ENCODE measurements at places on chromosomes 11 and 22. TPM values are rescaled to one million over a fixed set of nuclear protein-coding genes. Genes with fewer than 3 reads are reported as not detected.

Gene TYR
- not detected for total RNA-seq

Gene CCDC134
- total RNA-seq, result 12.1 TPM

Gene BDNF
- 3.6 TPM for total RNA-seq

Gene XRCC6
- 170 TPM for total RNA-seq

Gene GSC2
- total RNA-seq, result not detected

Gene PKP3
- total RNA-seq, result 86.3 TPM

Gene TSSK2
- total RNA-seq, result not detected

Gene IGLL1
- not detected for total RNA-seq

Gene CREB3L1
- 26.6 TPM for total RNA-seq

Gene TREH
- 0.17 TPM for total RNA-seq

Gene OR56A3
- total RNA-seq, result not detected

Gene RIMBP3C
- total RNA-seq, result not detected

DNA sequence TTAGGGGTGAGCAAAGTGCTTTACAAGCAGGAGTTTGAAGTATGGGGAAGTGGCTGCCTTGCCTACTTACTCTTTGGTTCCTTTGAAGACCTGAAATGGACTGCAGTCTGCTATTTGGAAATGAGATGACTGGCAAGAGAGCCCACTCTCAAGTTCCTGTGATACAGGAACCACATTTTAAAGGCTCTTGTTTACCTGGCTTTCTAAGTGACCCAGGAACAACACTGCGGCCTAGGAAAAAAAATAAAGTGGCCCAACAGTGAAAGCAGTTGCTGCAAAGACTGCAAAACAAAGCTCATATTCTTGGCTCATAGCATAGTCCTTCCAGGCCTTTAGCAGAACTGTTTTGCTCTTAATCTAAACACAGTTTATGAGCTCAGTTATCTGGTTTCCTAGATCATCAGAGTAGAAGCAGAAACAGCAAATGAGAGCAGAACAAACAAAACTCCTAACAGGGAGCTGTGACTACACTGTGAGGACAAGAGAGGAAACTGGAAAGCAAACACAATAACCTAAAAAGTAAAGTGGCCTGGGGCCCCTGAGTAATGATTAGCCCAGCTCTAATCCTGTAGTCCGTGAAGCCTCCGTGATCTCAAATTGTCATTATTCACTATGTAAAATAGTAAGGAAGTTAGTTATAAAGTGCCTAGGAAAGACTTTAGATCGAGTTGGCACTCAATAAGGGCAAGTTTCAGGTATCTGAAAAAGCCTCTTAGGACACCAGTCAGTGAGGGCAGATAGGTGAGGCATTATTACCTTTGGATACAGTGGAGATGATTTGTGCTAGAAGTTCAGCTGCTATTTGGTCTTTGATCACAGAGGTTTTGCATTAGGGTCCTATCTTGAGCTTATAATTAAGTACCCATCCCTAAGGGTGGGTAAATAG lies 11.5 kb downstream of the CCDC117 start:
- H3K36me3 ChIP-seq, result peaks cover 43% of the 10 kb centered on the region
- DNase-seq, result peak; percentile 59
- no peak overlapping the region for H3K4me3 ChIP-seq
- H3K27ac ChIP-seq, result peak overlapping the region; percentile 80

DNA sequence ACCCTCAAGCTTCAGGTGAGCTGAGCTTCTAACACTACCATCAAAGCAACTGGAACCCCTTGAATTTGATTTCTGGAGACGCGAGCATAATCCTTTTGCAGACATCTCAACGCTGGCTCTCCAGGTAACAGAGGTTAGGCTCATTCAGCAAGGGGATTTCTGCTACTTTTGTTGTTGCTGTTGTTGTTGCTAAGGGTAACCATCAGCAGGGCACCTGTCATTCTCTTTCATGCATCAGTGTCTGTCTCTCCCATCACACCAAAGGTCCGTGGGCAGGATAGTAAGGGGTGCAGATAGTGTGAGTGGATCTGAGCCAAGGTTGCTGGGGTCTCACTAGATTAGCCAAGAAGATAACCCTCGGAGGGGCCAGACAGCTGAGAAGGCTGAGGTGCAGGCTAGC lies 90.3 kb downstream of the TP53I11 start:
- no peak overlapping the region for H3K27ac ChIP-seq
- no peaks in the 10 kb centered on the region for H3K27me3 ChIP-seq
- H3K4me3 ChIP-seq, result no peak overlapping the region
- no peak for DNase-seq
- no peaks in the 10 kb centered on the region for H3K36me3 ChIP-seq
- peaks cover 14% of the 10 kb centered on the region for H3K4me1 ChIP-seq

GRCh38 chr22:29071261-29072045 lies 1.4 kb upstream of the KREMEN1 start:
- peaks cover 17% of the 10 kb centered on the region for H3K4me1 ChIP-seq
- no peaks in the 10 kb centered on the region for H3K36me3 ChIP-seq
- no peaks in the 10 kb centered on the region for H3K27me3 ChIP-seq
- peak; percentile 93 for DNase-seq
- no peak overlapping the region for H3K27ac ChIP-seq

DNA sequence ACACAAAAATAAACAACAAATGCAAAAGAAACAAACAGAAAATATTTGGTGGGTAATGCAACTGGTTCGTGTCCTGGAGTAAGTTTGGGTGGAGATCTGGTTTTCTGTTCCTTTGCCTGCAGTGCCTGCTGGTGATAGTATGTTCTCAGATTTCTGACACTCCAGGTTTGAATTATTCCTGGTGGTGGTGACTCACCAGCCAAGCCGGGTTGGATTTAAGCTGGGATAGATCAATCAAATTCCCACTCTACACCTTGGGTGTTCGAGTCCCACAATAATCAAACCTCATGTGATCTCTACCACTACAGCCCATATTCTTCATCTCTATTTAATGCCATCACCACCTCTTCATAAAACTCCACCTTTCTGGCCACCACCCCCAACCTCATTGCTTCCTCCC lies 421.8 kb downstream of the NTM start:
- DNase-seq, result no peak
- no peaks in the 10 kb centered on the region for H3K27me3 ChIP-seq
- no peaks in the 10 kb centered on the region for H3K36me3 ChIP-seq
- no peak overlapping the region for H3K4me3 ChIP-seq
- H3K4me1 ChIP-seq, result no peaks in the 10 kb centered on the region
- no peak overlapping the region for H3K27ac ChIP-seq

DNA sequence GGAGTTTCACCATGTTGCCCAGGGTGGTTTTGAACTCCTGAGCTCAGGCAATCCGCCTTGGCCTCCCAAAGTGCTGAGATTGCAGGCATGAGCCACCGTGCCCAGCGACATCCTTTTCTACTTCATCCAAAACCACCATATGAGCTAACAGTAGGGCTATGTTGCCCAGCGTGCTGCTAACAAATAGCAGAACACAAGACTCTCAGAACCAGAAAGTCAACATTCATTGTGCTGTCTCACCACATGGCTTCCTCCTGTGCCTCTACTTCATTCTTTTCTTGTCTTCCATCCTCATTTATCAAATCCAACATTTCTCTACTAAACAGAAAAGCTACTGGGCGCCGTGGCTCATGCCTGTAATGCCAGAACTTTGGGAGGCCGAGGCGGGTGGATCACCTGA lies 12.0 kb upstream of the DENND5A start:
- H3K27ac ChIP-seq, result no peak overlapping the region
- H3K36me3 ChIP-seq, result no peaks in the 10 kb centered on the region
- no peak for DNase-seq
- no peak overlapping the region for H3K4me3 ChIP-seq

GRCh38 chr11:123247496-123247799 lies 52.4 kb upstream of the CLMP start:
- no peak for DNase-seq
- H3K27ac ChIP-seq, result no peak overlapping the region
- no peak overlapping the region for H3K4me3 ChIP-seq
- peaks cover 6% of the 10 kb centered on the region for H3K4me1 ChIP-seq
- H3K36me3 ChIP-seq, result no peaks in the 10 kb centered on the region

GRCh38 chr11:33377412-33378370 lies 120.5 kb downstream of the HIPK3 start:
- H3K4me1 ChIP-seq, result peaks cover 19% of the 10 kb centered on the region
- H3K27me3 ChIP-seq, result peaks cover 19% of the 10 kb centered on the region
- no peak overlapping the region for H3K27ac ChIP-seq

DNA sequence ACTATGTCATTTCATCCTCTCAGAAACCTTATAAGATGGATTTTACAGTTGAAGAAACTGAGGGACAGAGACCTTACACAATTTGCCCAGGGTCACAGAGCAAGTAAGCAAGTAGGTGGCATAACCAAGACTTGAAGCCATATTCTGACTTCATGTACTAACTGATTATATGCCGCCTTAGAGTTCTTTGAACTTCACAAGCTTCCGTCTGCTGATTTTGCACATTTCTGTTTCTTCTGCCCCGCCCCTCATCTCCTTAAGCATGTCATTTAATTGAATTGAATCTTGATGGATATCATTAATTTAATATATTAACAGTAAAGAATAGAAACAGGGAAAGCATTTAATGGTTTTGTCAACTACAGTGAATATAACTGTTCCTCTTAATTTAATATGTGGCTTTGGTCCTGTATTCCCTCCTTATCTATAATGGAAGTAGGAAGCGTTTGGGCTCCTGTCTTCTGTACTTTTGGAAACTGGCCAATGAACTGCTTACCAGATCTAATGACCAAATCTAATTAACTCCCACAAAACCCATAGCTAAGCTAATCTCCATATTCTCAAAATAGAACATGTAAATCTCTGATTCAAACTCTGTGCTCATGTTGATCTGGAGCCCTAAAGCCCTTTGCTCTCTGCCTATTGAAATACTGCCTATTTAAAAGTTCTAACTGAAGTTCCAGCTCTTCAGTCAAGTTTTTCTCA lies 30.4 kb downstream of the SIK2 start:
- no peak overlapping the region for H3K27ac ChIP-seq
- H3K4me1 ChIP-seq, result peaks cover 34% of the 10 kb centered on the region
- no peaks in the 10 kb centered on the region for H3K36me3 ChIP-seq
- H3K4me3 ChIP-seq, result no peak overlapping the region
- no peak for DNase-seq
- no peaks in the 10 kb centered on the region for H3K27me3 ChIP-seq

- H3K27ac ChIP-seq, result no peak overlapping the region
- H3K4me3 ChIP-seq, result no peak overlapping the region
- DNase-seq, result peak; percentile 53
- H3K36me3 ChIP-seq, result no peaks in the 10 kb centered on the region
These were observed 12.3 kb downstream of the PRR33 start for GRCh38 chr11:1879342-1879940.

GRCh38 chr11:134331354-134332188 lies at the start of gene GLB1L2:
GLB1L2 (plus strand) TSS chr11:134331988; CDS start chr11:134332062, 74 bp downstream.
- H3K4me3 ChIP-seq, result peak within 1 kb of the TSS; percentile 12
- H3K27me3 ChIP-seq, result no peaks in the 10 kb centered on the region
- H3K27ac ChIP-seq, result no peak within 1 kb of the TSS
- peaks cover 15% of the 10 kb centered on the region for H3K4me1 ChIP-seq

- no peaks in the 10 kb centered on the region for H3K27me3 ChIP-seq
- no peaks in the 10 kb centered on the region for H3K36me3 ChIP-seq
These were observed 32.7 kb upstream of the DDX10 start for GRCh38 chr11:108632041-108632704.

DNA sequence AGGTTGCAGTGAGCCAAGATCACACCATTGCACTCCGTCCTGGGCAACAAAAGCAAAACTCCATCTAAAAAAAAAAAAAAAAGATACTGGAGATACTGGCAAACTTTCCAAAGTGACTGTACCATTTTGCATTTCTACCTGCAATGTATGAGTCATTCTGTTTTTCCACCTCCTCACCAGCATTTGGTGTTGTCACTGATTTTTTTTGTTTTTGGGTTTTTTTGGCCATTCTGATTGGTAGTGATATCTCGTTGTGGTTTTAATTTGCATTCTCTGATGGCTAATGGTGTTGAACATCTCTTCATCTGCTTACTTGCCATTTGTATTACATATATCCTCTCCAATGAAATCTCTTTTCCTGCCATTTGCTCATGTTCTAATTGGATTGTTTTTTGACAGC lies 12.0 kb upstream of the RBX1 start:
- H3K27me3 ChIP-seq, result no peaks in the 10 kb centered on the region
- H3K4me1 ChIP-seq, result no peaks in the 10 kb centered on the region
- no peaks in the 10 kb centered on the region for H3K36me3 ChIP-seq
- DNase-seq, result no peak

GRCh38 chr22:32199341-32199740 lies 5.5 kb downstream of the RFPL2 start:
- H3K4me3 ChIP-seq, result no peak overlapping the region
- peaks cover 14% of the 10 kb centered on the region for H3K4me1 ChIP-seq
- no peak for DNase-seq
- no peak overlapping the region for H3K27ac ChIP-seq
- H3K36me3 ChIP-seq, result no peaks in the 10 kb centered on the region

GRCh38 chr22:45205276-45205925 lies 35.3 kb downstream of the KIAA0930 start:
- H3K4me3 ChIP-seq, result no peak overlapping the region
- H3K36me3 ChIP-seq, result peaks cover 38% of the 10 kb centered on the region
- H3K27ac ChIP-seq, result no peak overlapping the region
- H3K4me1 ChIP-seq, result no peaks in the 10 kb centered on the region
- peak; percentile 12 for DNase-seq
- H3K27me3 ChIP-seq, result no peaks in the 10 kb centered on the region

- H3K4me1 ChIP-seq, result peaks cover 52% of the 10 kb centered on the region
- no peak for DNase-seq
- no peak overlapping the region for H3K4me3 ChIP-seq
- no peaks in the 10 kb centered on the region for H3K27me3 ChIP-seq
- H3K27ac ChIP-seq, result peak overlapping the region; percentile 62
These were observed 11.1 kb upstream of the MYH9 start for GRCh38 chr22:36398601-36399471.

- no peaks in the 10 kb centered on the region for H3K36me3 ChIP-seq
- H3K27me3 ChIP-seq, result no peaks in the 10 kb centered on the region
- no peak overlapping the region for H3K4me3 ChIP-seq
- no peaks in the 10 kb centered on the region for H3K4me1 ChIP-seq
- DNase-seq, result no peak
These were observed 95.9 kb upstream of the DDI1 start for GRCh38 chr11:103940551-103940950.

DNA sequence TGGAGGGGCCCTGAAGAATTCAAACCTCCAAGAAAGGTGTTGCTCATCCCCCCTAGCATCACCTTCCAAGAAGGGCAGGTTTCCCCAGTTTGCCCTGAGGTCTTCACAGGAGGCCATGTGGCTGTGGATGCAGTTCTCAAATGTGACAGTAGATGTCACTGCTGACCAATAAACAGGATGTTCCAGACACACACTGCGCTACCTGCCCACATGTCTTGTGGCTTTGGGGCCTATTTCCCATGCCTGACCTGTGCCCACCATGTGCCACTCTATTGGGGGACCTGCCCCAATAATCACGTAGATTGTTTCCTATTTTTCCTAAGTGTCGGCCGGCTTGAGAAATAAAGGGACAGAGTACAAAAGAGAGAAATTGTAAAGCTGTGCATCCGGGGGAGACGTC lies 4.5 kb downstream of the GSTT2 start:
- no peaks in the 10 kb centered on the region for H3K27me3 ChIP-seq
- no peak overlapping the region for H3K27ac ChIP-seq
- no peaks in the 10 kb centered on the region for H3K4me1 ChIP-seq
- no peak for DNase-seq

Measured in upper lobe of left lung (tissue), 6 donors.